ENCODE measurements at places on chromosomes 12 and 14. TPM values are rescaled to one million over a fixed set of nuclear protein-coding genes. Genes with fewer than 3 reads are reported as not detected.

- DNase-seq, result no peak
These were observed 2.0 kb downstream of the ADCY6 start for GRCh38 chr12:48786591-48787544.

STAC3 gene
- 5.2 TPM for polyA plus RNA-seq

PAPLN gene
- polyA plus RNA-seq, result 21.7 TPM

- DNase-seq, result no peak
These were observed 16.4 kb downstream of the TSPAN11 start for GRCh38 chr12:30942936-30943335.
